ENCODE measurements at places on chromosomes 6 and 20.

DNA sequence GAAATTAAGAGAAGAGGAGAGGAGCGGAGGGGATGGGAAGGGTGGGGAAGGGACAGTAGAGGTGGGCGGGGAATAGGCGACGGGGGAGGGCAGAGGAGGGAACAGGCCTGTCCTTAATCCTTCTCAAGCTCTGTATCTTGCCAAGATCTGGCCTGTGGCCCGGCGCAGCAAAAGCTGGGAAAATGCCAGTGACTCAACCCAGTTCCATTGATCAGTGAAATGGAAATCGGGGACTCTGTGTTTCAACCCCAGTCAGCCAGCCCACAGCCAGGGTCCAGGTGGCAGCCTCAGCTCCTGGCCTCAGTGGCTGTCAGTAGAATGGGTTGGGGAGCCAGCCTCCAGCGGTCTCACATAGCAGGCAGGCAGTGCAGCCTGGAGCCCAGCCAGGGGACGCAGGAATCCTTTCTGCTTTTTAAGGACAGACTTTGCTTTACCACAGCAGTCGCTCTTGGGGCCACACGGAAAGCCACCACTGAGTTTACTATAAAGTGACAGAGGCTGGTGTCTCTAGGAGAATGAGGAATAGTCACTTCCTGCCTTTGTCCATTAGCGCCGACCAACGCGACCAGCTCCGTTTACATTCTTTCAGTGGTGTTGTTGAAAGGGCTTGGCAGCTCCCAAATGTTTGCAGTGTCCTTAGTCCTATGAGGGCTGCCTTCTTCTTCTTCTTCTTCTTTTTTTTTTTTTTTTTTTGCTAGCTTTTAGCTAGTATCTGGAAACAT, 128.0 kb downstream of the RIN2 start:
- no peak for DNase-seq

DNA sequence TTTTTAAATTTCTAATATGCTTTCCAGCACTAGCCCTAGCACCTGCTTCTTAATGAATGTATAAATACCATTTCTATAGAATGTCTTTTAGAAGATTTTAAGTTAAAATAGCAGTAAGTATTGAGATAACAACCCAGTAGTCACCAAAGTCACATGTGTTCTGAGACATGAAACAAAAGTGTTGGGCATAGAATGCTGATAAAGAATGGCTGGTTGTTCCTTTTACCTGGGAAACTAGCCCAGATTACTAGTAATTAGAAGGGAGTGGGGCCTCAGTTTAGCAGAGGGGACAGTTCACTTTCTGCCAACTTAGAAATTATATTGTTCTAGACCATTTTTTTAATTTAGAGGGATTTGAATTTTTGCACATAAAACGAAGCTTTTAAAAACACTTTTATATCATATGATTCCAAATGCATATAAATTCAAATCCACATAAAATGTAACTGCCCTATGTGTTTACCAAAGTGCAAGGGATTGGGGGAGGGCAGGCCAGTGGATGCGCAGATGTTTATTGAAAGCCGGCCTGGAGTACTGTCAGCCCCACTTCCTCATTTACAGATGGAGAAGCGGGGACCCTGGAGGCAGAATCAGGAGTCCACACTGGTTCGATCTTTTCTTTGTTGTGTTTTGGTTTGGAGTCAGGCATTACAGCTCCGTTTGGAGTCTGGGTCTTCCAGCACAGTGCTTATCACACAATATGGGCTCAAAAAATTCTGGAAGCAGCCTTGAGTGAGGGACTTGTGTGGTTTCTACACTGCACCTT, 139.8 kb downstream of the ZDHHC14 start:
- no peak for DNase-seq

- DNase-seq, result no peak
Observed at GRCh38 chr20:31605902-31606803, 1.1 kb downstream of the ID1 start.

GRCh38 chr6:54415517-54415916, 107.3 kb downstream of the TINAG start:
- no peak for DNase-seq

DNA sequence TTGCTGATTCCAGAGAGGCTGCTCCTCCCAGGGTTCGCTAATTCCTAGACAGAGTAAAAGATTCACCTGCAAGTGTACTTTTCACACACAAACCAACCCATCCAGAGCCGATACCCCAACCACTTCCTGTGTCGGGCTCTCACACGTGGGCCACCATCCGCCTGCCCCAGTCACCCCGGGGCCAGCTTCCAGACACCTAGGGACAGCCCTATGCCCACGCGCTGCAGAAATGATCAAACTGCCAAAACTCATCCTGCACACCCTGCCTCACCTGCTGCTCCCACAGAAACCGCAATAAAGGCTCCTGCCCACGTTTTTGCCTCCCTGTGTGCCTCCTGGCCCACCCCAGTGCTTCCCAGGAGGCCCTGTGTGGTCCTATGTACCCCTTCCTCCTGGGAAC, 59.5 kb downstream of the PSMG4 start:
- no peak for DNase-seq

GRCh38 chr6:28446818-28447511, 3.7 kb upstream of the ZSCAN23 start:
- DNase-seq, result no peak

DNA sequence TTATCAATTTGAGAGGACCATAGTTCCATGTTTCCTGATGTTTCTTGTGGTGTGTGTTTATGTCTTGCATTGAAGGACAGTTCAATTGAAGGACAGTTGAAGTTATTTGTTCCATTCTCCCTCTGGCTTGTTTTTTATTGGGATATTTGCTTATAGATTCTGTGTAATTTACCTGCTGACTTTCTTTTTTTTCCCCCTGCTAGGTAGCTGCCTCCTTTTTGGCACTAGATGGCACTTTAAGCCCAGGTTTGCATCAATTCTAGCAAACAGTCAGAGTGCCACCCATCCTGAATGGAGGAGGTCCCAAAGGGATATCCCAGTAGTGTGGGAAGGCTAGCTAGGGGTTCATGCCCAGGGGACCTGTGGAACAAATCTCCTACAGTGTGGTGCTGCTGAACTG, 78.1 kb downstream of the CFAP61 start:
- no peak for DNase-seq

DNA sequence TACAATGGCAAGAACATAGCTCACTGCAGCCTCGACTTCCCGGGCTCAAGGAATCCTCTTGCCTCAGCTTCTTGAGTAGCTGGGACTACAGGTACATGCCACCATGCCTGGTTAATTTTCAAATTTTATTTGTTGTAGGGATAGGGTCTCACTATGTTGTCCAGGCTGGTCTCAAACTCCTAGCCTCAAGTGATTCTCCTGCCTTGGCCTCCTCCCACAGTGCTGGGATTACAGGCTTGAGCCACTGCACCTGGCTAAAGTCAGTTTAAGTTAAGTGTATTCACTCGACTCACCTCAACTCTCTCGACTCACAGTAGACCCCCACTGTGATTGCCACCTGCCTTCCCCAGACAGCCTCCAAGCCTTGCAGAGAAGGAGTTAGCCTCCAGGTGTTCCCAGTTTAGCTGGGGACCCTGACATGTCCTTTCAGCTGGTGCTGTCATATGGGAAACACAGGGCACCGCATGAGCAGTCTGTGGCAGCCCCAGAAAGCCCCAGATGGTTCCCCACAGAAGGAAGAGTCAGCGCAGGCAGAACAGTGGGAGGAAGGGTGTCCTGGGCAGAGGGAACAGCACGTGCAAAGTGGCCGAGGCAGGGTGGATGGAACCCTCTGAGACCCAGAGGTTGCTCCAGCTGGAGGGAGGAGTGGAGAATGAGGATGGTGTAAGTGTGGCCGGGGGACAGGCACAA, 40.4 kb downstream of the CEBPB start:
- DNase-seq, result no peak

GRCh38 chr6:42978487-42978838, 518 bp downstream of the PEX6 start:
- DNase-seq, result no peak

DNA sequence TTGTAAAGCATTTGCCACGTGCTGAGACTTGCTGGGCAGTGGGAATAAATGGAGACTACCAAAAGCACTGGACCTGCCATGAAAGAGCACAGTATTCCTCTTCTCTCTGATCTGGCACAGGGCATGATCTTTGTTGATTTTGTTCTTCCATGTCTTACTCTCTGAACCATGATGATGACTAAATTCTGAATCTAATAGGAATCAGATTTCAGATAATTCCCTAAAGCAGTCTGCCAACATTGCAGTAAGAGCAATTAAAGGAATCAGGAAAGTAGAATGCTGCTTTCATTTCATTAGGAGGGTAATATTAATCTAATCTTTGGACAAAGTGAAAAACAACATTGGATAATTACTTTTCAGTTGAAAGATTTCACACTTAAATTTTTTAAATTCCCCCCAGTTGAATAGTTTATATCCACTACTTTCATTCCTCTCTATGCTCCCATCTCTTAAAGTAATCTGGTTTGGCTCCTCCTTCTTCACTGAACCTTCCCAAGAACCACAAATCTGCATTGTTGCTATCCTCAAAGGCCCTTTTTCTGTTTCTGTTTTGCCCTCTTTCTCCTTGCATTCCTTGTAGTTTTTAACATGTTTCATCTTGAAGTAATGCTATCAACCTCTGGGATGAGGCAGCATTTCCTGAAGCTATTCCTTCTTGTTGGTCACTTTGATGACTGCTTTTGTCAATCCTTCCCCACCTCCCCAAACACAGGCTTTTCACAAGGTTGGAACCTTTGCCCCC, 243.2 kb upstream of the TENT5A start:
- DNase-seq, result no peak

DNA sequence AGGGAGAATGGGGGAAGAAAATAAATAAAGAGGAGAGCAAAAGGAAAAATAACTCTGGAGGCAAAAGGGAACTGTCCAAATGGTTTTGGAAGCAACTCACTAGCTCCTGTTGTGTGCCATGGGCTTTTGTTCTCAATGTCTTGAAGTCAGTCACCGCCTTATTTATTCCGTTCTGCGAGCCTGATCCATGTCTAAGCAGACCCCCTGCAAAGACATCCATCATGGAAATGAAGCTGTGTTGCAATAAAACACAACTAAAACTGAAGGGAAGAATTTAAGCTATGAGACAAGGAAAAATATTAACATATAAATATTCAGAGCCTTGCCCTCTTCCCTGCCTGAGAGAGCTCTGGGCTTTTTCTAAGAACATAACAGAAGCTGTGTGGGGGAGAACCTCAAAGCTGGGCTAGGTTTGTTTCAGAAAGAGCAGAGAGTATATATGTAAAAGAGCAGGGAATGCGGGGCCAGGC, 373.2 kb upstream of the CNR1 start:
- no peak for DNase-seq

DNA sequence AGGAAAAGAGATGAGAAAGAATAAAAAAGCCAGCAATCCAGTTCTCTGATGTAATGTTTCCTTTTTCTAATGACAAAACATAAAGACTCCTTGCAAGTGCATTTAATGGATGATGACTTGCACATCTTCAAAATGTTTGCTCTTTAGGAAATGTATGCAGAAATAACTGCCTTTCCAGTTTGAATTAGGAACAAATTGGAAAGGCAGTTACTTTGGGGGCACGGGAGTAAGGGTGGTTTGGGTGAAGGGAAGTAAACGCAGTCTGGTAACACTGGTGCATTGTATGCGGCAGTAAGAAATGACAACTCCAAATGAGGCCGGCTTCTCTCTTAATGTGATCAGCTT, 57.6 kb upstream of the REV3L start:
- no peak for DNase-seq

DNA sequence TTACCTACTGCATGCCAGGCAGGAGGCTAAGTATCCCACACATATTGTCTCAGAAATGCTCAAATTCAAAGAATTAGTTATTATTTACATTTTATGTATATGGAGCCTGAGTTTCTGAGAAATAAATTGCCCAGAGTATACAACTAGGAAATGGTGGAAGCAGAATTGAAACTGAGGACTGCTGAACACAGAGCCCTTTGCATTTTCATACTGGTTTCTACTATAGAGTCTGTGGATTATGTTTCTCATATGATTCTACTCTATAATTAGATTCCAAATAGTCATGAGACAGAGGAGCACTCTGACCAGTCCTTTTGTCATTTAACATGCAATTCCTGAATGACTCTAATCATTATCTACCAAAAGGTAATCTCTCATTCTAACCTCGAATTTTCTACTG, 254.3 kb downstream of the LMBRD1 start:
- DNase-seq, result no peak

GRCh38 chr6:164859816-164860215, 449.6 kb downstream of the C6orf118 start:
- no peak for DNase-seq

GRCh38 chr6:51300510-51300909, 481.8 kb downstream of the TFAP2B start:
- DNase-seq, result no peak

- no peak for DNase-seq
Observed at GRCh38 chr20:46438156-46438750, 31.8 kb upstream of the ELMO2 start.

- no peak for DNase-seq
Observed at GRCh38 chr6:44666324-44666723, 278.8 kb downstream of the CDC5L start.

- DNase-seq, result no peak
Observed at GRCh38 chr6:50936277-50936681, 117.6 kb downstream of the TFAP2B start.

GRCh38 chr6:51511081-51511480, 576.3 kb downstream of the PKHD1 start:
- no peak for DNase-seq

- no peak for DNase-seq
Observed at GRCh38 chr20:59273739-59274357, 26.6 kb upstream of the EDN3 start.

DNA sequence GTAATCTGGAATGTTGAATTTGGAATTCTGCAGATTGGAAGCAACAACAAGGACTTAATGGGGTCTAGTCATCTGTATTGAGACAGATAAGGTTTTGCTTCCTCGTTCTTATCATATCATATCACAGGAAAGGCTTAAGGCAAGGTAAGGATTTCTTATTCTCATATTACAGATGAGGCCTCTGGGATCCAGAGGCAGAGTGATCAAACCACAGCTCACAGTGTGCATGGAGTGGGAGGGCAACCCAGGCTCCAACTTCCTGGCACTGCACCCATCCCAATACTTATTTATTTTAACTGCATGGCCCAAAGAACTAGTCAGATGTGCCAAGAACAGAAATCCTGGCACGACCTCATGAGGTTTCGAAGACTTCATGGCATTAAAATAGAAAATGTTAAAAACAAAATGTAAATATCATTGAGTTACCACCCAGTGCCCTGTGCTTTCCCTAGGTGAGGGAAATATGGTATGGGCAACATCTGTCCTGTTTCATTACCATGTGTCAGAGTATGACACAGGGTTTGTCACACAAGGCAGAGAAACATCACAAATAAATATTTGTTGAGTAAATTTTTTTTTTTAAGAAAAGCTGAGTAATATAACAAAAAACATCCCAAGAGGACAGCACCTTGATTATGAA, 191.9 kb downstream of the ISM1 start:
- DNase-seq, result no peak

- no peak for DNase-seq
Observed at GRCh38 chr20:6740096-6740495, 27.4 kb upstream of the BMP2 start.

GRCh38 chr20:61844621-61845020, 221.1 kb downstream of the TAF4 start:
- DNase-seq, result no peak

- DNase-seq, result no peak
Observed at GRCh38 chr20:32626859-32627636, 41.9 kb upstream of the NOL4L start.

- no peak for DNase-seq
Observed at GRCh38 chr6:28772480-28773381, 151.1 kb downstream of the TRIM27 start.

- DNase-seq, result no peak
Observed at GRCh38 chr6:112021691-112022310, 32.1 kb upstream of the CCN6 start.

GRCh38 chr6:38678178-38678760, 24.7 kb downstream of the GLO1 start:
- DNase-seq, result no peak

- no peak for DNase-seq
Observed at GRCh38 chr20:1391640-1392442, 1.0 kb downstream of the FKBP1A start.
